ENCODE measurements at places on chromosomes 13 and 19. TPM values are rescaled to one million over a fixed set of nuclear protein-coding genes. Genes with fewer than 3 reads are reported as not detected.

GRCh38 chr13:20394506-20394905, 131.2 kb downstream of the CRYL1 start:
- DNase-seq = no peak
- no peak overlapping the region for H3K4me3 ChIP-seq
- no peaks in the 10 kb centered on the region for H3K4me1 ChIP-seq
- no peaks in the 10 kb centered on the region for H3K36me3 ChIP-seq
- H3K27me3 ChIP-seq = no peaks in the 10 kb centered on the region

DNA sequence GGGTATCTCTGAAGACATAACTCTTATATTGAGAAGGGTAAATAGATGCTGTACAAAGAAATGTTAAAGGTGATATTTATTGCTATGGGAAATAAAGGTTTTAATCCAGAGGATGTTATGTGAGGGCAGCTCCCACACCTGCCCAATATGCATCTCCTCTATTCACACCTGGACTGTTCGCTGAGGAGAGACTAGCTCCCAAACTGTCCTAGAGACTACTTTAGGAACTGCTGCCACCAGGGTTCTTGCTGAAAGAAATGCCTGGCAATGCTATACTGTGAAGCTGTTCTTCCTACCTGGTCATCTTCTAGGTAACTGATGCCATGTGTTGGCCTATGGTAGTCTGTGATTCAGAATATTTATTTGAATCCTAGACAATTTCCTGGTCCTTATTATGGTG, 1421.5 kb upstream of the SPRY2 start:
- H3K27ac ChIP-seq = no peak overlapping the region
- H3K36me3 ChIP-seq = no peaks in the 10 kb centered on the region
- no peak overlapping the region for H3K4me3 ChIP-seq

DNA sequence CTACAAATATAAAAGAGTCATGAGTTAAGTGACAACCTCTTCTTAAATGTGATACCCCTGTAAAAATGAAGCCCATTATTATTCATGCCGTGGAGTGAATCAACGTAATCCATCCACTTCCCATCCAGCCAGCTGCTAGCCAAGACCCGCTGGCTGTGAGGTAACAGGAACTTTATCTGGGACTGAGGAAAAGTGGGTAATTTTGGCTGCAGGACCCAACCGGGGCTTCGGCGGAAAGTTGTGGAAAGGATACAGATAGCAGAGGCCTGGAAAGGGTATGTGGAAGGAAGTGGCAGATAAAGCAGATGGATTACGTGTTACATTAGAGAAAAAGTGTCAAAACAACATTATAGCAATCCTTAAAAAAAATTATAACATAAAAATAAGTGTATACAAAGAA, 48.3 kb downstream of the SLC7A1 start:
- H3K4me1 ChIP-seq = no peaks in the 10 kb centered on the region
- no peak for DNase-seq
- H3K4me3 ChIP-seq = no peak overlapping the region
- H3K27ac ChIP-seq = no peak overlapping the region
- H3K36me3 ChIP-seq = peaks cover 9% of the 10 kb centered on the region

- H3K27me3 ChIP-seq = no peaks in the 10 kb centered on the region
- DNase-seq = no peak
- H3K27ac ChIP-seq = no peak overlapping the region
- no peaks in the 10 kb centered on the region for H3K4me1 ChIP-seq
- no peaks in the 10 kb centered on the region for H3K36me3 ChIP-seq
Measured at GRCh38 chr13:83057119-83057518, 825.2 kb downstream of the SLITRK1 start.

DNA sequence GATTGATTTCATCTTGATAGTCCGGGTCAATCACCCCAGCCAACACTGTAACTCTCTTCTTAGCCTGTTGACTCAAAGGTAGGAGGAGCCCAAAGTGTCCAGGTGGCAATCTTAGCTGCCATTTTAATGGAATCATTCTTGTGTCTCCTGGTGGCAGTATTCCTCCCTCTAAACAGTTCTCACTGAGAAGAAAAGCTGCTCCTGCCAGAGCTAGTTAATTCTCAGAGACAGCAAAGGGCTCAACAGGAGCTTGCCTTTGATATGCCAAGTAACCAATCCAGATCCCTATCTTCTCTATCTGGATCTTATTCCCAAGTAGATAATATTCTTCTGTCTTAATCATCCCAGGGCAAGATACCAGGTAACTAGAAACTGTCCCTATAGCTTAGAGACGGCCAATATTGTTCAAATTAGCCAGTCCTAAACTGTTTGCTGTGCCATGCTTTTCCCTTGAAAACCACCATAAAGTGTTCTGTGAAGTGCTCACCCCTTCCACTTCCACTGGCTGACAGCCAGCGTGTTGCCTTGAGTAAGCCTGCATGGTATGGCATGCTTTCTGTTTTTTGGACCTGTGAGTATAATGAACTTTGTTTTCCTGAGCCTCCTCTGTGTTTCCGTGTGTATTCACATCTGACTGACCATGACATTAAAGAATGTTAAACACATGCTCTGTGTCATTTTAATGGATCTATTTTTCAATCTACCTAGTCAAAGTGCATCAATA, 463.7 kb upstream of the SLITRK5 start:
- H3K27ac ChIP-seq = no peak overlapping the region
- H3K4me1 ChIP-seq = no peaks in the 10 kb centered on the region
- DNase-seq = no peak
- no peaks in the 10 kb centered on the region for H3K36me3 ChIP-seq
- no peak overlapping the region for H3K4me3 ChIP-seq
- H3K27me3 ChIP-seq = no peaks in the 10 kb centered on the region

GRCh38 chr19:36099166-36099785, 11.7 kb upstream of the OVOL3 start:
- H3K4me3 ChIP-seq = no peak overlapping the region
- DNase-seq = no peak
- no peak overlapping the region for H3K27ac ChIP-seq
- H3K27me3 ChIP-seq = no peaks in the 10 kb centered on the region

GRCh38 chr13:110855363-110855762, 59.5 kb downstream of the ANKRD10 start:
- H3K27ac ChIP-seq = no peak overlapping the region
- peaks cover 12% of the 10 kb centered on the region for H3K4me1 ChIP-seq
- no peaks in the 10 kb centered on the region for H3K36me3 ChIP-seq
- no peaks in the 10 kb centered on the region for H3K27me3 ChIP-seq
- no peak for DNase-seq

DNA sequence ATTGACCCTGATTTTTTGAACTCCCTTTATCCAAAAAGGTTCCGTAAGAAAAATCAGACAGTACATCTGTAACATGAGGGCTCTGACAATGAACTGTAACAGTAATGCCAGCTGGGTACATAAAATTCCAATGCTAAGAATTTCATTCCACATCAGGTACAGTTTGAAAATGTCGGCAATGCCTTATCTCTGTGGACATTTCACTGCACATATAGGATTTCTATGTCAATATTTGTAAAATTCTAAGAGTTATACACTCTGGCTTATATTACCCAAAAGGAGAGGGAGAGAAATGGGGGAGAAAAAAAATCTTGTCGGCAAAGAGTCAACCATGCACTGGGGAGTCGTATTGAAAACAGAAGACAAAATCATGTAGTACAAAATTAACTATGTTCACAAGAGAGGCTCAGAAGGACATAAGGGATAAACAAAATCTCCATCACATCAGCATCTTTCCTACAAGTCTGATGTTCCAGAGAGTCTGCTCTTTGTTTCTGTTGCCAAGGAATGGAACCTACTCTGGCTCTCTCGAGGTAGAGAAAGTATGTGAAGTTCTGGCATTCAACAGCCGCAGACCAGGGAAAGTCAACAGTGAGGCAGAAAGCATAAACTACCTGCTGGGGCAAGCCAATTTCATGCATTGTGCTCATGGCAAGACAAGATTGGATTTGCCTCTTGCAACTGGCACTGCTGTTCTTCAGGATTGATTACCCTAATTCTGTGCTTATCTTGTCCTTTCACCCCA, 72.4 kb downstream of the STARD13 start:
- no peak overlapping the region for H3K27ac ChIP-seq
- DNase-seq = no peak
- H3K4me1 ChIP-seq = no peaks in the 10 kb centered on the region

- DNase-seq = no peak
- no peaks in the 10 kb centered on the region for H3K27me3 ChIP-seq
- H3K4me1 ChIP-seq = peaks cover 16% of the 10 kb centered on the region
- H3K4me3 ChIP-seq = no peak overlapping the region
Measured at GRCh38 chr19:45881909-45882528, 3.9 kb downstream of the IRF2BP1 start.

DNA sequence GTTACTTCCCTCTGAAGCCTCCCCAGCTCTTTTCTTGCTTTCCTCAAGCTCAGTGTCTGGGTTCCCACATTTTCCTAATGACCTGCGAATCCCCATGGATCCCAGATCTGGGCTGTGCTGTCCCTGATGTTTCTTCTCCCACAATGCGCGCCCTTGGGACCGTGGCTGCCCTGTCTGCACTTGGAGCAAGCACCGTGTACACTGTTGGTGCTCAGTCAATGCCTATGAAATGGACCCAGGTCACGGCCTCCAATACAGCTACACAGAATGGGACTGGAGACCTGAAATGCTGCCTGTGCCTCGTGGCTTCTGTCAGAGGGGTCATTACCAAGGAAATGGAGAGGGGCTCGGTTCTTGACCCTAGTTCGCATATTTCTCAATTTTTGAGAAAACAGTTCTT, 160.1 kb upstream of the SOX1 start:
- H3K4me1 ChIP-seq = no peaks in the 10 kb centered on the region
- DNase-seq = no peak
- no peaks in the 10 kb centered on the region for H3K27me3 ChIP-seq
- no peaks in the 10 kb centered on the region for H3K36me3 ChIP-seq
- H3K4me3 ChIP-seq = no peak overlapping the region
- H3K27ac ChIP-seq = no peak overlapping the region

- H3K4me1 ChIP-seq = no peaks in the 10 kb centered on the region
- no peaks in the 10 kb centered on the region for H3K27me3 ChIP-seq
- H3K36me3 ChIP-seq = no peaks in the 10 kb centered on the region
- DNase-seq = no peak
- no peak overlapping the region for H3K27ac ChIP-seq
- H3K4me3 ChIP-seq = no peak overlapping the region
Measured at GRCh38 chr13:90933097-90933826, 414.2 kb upstream of the MIR17HG start.

DNA sequence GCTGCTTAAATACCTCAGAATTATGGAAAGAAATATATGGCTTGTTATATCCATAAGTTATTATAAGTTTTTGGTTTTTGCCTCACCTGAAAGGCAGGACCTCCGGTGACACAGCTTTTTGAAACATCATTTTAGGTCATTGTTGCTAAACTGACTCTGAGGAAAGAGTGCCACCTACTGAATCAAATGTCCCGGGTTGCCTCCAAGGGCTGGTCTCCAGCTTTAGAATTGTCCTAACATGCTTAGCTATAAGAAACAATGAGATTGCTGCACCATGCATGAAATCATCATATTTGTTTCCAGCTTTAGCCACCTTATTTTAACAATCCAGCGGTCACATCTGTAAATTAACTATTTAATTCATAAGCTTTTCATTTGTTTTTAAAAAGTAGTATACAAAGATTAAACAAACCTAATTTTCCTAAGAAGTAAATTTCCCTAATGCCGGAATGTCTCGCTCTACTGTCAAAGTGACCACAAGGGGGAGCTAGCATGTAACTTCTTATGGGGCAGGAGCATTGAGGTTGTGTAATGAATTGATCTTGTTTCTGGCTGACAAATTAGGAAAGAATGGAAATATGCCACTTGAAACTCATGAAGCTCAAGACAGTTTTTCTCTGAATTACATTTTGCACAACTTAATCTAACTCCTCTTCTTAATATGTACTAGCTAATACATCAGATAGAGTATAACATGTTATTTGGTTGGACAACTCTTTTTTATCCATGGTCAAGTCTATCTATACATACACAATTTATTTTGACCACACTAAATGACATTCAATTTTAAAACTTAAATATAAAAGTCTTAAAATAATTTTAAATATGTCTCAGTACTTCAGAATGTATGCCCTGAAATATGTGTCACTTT, 6.7 kb upstream of the PCDH17 start:
- H3K4me3 ChIP-seq = no peak overlapping the region
- no peak for DNase-seq

GRCh38 chr13:97238432-97238831, 16.3 kb downstream of the MBNL2 start:
- H3K4me1 ChIP-seq = no peaks in the 10 kb centered on the region
- DNase-seq = no peak
- H3K27me3 ChIP-seq = no peaks in the 10 kb centered on the region
- H3K36me3 ChIP-seq = peaks cover 10% of the 10 kb centered on the region
- H3K27ac ChIP-seq = no peak overlapping the region

Gene THSD1
- total RNA-seq = 0.37 TPM

Gene KLK12
- not detected for total RNA-seq

Gene KANK2
- 0.70 TPM for total RNA-seq

Gene GPC6
- not detected for total RNA-seq

Gene ZNF440
- 6.3 TPM for total RNA-seq

Gene CFD
- 10.3 TPM for total RNA-seq

Gene TUBA3C
- total RNA-seq = not detected

Gene KBTBD7
- total RNA-seq = 10.2 TPM

Gene ZNF625
- 3.3 TPM for total RNA-seq
